Heart left ventricle (tissue), 16 donors: ENCODE measurements at places on chromosomes 5 and 9. TPM values are rescaled to one million over a fixed set of nuclear protein-coding genes. Genes with fewer than 3 reads are reported as not detected.
A peak's percentile ranks its signal among the peaks of the same experiment; 100 is the strongest.

- H3K4me1 ChIP-seq = no peaks in the 10 kb centered on the region
- no peaks in the 10 kb centered on the region for H3K36me3 ChIP-seq
- DNase-seq = no peak
- H3K27me3 ChIP-seq = no peaks in the 10 kb centered on the region
- H3K4me3 ChIP-seq = no peak overlapping the region
These were observed 89.8 kb downstream of the PSAT1 start for GRCh38 chr9:78386773-78387172.

DNA sequence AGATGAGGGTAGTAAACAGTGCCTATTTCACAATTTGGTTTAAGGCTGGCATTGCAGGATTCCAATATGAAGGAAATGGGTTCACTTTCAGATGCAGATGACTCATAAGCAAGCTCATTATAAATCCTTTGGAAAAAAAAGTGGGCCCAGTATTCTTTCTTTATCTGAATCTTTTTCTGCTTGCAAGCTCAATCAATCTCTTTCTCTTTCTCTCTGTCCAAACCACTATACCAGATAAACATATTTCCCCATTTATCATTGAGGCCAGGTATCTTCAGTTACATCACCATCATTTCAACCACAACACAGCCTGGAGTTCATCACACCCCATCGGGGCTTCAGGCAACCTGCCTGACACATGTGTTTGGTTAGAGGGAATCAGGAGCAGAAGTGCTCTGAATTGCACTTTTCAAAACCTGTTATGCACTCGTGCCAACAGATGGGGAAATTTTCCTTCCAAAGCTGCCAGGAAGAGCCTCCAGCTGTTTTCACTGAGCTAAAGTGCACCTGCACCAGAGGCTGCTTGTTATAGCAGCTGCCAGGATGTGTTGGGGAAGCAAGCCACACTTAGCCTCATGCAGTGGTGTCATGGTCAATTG, 30.0 kb upstream of the MAMDC2 start:
- peaks cover 6% of the 10 kb centered on the region for H3K4me1 ChIP-seq
- H3K27me3 ChIP-seq = no peaks in the 10 kb centered on the region
- no peaks in the 10 kb centered on the region for H3K36me3 ChIP-seq
- no peak for DNase-seq
- H3K4me3 ChIP-seq = no peak overlapping the region

GLRA1 gene
- total RNA-seq = not detected

GRCh38 chr5:32098291-32098690, 75.8 kb downstream of the GOLPH3 start:
- peaks cover 71% of the 10 kb centered on the region for H3K36me3 ChIP-seq
- H3K27ac ChIP-seq = peak overlapping the region; percentile 67
- peak; percentile 48 for DNase-seq

DNA sequence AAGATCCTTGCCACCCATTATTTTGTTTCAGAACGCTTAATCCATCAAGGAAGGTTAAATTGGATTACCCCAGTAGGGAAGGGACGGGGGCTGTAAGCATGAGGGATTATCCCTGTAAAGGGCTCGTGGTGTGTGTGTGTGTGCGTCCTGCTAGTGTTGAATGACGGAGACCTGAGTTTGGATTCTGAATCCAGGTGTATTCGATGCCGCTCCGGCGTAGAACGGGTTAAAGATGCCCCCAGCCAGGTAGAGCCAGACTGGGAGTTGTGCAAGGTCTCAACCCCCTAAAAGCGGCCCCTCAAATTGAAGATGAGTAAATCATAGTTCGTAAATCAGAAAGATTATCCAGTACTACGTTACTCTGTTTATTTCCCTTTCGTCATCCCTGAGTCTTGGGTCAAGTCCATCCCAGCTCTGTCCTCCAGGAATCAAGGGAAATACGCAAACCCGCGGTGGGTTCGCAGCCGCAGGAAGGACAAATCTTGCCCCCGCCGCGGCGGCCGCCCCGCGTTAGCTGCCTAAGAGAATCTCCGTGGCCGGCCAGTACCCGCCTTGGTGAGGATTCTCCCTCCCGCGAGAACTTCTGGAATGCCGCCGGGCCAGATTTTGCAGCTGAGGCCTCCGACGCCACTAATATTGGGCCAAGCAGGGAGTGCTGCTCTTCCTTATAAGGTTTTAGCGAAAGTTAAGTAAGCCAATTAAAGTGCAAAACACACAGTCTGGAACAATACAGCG, 586 bp upstream of the MTAP start:
- H3K27me3 ChIP-seq = no peaks in the 10 kb centered on the region
- H3K36me3 ChIP-seq = no peaks in the 10 kb centered on the region
- peak; percentile 86 for DNase-seq
- H3K4me1 ChIP-seq = peaks cover 20% of the 10 kb centered on the region
- peak overlapping the region; percentile 81 for H3K27ac ChIP-seq
- peak overlapping the region; percentile 81 for H3K4me3 ChIP-seq
